ENCODE measurements at places on chromosomes 3 and 15.

GRCh38 chr3:112097378-112097777 lies 11.2 kb downstream of the C3orf52 start:
- DNase-seq = no peak

- DNase-seq = no peak
Observed at GRCh38 chr15:42507514-42507913, 12.1 kb downstream of the SNAP23 start.

DNA sequence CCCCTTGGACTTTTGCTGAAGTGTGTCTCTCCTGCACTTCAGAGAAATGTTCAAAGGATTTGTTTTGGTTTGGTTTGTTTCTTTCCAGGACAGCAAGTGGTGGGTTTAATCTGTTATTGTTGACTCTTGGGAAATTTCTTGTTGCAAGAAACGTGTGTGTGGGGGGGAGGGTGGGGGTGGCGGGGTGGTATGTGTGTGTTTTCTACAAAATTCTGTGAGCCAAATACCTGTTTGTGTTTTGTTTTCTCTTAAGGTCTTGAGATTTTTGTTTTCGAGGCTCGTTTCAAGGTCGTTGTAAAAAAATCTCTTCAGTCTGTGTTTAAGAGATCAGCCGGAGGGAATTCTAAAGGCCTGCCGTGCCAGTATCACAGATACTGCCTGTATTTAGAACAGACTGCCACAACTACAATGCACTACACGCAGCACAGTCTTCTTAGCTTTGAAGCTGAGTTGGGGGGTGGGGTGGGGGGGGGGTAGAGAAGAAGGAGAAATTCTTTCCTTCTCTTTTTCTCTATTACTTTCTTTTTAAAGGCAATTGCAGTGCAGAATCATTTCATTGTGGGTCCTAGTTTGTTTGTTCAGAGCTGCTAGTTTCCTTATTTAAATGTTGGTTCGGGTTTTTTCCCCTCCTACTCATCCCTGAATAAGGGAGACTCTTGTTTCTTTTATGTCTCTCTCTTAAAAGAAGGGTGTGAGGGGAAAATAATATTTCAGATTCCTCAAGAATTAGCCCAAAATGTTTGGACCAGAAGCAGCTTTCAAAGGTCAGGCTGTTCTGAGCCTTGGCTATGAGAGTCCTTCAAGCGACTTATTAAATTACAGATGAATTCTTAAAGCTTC lies 1.4 kb upstream of the BCL6 start:
- DNase-seq = no peak

DNA sequence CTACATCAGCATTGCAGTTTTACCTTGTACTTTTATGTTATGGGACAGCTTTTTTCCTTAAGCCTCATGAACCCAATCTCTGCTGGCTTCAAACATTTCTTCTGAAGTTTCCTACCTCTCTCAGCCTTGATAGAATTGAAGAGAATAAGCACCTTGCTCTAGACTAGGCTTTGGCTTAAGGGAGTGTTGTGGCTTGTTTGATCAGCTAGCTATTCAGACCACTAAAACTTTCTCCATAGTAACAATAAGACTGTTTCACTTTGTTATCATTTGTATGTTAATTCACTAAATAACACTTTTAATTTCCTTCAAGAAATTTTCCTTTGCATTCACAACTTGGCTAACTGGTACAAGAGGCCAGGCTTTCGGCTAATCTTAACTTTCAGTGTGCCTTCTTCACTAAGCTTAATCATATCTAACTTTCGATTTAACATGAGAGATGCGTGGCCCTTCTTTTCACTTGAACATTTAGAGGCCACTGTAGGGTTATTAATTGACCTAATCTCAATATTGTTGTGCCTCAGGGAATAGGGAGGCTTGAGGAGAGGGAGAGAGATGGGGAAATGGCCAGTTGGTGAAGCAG lies 8.1 kb upstream of the TIGIT start:
- DNase-seq = no peak

GRCh38 chr3:23807424-23808015 lies 1.8 kb downstream of the UBE2E1 start:
- no peak for DNase-seq

GRCh38 chr15:28935316-28935715 lies 49.5 kb downstream of the APBA2 start:
- no peak for DNase-seq

DNA sequence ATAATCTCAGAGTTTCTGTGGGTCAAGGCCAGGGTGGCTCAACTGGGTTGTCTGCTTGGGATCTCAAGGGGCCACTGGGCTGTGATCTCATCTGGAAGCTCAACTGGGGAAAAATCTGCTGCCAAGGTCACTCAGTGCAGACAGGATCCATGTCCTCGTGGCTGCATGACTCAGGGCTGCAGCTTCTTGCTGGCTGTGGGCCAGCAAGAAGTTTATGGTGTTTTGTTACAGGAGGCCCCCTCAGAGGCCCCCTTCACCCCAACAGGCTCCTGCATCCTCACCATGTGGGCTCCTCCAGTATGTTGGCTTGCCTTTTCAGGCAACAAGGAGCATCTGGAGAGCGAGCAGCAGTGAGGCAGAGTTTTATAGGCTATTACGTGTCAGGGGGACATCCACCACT lies 14.6 kb downstream of the OCA2 start:
- no peak for DNase-seq

DNA sequence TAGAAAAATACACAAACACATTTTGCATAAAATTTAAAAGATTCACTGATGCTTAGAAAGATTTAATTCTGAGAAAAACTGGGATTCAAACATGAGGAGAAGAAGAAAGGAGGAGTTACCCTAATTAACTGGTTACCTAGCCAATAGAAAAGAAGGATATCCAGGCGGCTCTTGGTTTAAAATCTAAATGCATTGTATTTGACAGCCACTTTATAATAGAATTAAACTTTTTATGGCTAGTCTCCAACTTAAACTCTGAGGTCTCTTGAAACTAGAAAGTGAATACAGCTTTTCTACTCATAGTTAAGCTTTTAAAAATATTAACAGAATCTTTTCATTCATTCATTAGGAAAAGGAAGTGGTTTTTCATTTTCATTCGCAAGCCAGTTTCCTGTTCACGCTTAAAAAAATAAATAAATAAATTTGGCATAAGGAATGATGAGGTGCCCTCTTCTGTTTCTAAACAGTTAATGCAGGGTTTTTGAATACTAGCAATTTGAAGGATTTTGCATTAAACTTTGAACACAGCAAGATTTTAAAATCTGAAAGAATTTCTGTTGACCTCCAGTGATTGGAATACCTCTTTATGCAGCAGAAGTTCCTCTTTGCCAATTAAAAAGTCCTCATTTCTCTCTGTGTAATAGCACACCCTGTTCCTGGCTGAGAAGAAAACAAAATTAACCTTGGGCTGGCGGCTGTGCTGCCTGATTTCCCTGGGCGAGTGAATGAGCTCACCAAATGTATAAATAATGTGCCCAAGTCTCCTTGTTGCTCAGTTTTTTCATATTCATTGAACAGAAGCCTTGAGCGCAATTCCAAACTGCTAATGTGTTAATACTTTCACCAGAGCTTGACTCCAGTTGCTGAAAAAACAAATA lies 105.1 kb downstream of the ZMAT3 start:
- DNase-seq = no peak

Data from anterior cingulate cortex (tissue), 58 donors.